ENCODE measurements at places on chromosomes 13 and 19.

DNA sequence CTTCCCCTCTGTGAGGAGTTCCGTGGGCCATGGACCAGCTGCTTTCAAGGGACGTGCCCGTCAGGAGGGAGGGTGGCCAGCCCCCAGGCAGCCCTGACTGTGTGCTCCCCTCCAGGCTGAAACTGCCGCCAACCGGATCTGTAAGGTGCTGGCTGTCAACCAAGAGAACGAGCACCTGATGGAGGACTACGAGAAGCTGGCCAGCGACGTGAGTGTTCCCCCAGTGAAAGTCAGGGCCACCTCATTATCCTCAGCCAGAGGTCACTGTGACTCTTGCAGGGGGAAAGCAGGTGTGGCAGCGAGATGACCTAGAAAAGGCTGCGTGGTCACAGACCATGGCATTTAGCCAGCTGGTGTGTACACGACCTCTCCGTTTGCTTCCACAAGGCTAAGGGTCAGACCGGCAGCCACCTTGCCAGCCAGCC lies 29.9 kb downstream of the CAPN12 start:
- DNase-seq = no peak

- no peak for DNase-seq
These were observed 1829.0 kb upstream of the MIR17HG start for GRCh38 chr13:89518289-89519077.

- DNase-seq = no peak
These were observed 22.4 kb upstream of the FFAR2 start for GRCh38 chr19:35425682-35426081.

DNA sequence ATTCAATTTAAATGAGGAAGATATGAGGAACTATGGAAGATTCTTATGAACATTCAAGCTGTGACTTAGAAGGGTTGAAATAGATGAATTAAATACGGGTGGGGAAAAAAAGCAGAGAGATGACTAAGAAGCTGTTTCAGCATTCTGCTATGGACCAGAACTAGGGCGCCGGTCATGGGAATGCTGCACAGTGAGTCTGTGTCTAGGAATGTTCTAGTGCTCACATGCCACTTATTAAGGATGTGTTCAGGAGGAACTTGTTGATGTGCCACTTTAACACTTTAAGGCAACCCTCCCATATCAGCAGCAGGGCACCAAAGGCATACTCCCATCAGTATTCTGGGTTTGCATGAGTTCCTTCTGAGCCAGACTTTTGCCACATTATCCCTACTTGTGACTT lies 152.1 kb downstream of the POSTN start:
- no peak for DNase-seq

DNA sequence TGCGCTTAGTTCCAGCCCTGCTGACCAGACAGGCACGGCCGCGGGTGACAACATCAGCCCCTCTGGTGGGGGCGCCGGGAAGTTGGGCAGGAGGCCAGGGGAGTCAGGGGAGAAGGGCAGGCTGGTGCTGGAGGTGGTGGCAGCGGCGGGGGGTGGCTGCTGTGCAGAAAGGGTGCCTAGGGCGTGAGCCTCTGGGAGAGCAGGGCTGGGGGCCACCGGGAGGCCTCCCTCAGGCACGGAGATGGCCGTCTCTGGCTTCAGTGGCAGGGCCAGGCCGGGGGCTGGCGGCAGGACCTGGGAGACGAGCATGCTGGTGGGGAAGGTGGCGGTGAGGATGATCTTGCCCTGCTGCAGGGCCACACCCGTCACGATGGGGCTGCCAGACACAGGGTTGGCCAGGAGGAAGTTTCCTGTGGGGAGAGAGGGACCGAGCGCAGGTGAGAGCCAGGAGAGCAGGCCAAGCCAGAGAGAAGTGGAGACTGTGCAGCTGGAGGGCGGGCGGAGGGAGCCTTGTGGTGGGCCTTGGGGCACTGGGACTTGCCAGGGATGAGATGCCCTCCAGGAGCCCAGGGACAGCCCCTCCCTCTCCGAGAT lies 3.3 kb downstream of the SIX5 start:
- no peak for DNase-seq

GRCh38 chr13:46076827-46077226 lies 24.3 kb upstream of the ZC3H13 start:
- no peak for DNase-seq

DNA sequence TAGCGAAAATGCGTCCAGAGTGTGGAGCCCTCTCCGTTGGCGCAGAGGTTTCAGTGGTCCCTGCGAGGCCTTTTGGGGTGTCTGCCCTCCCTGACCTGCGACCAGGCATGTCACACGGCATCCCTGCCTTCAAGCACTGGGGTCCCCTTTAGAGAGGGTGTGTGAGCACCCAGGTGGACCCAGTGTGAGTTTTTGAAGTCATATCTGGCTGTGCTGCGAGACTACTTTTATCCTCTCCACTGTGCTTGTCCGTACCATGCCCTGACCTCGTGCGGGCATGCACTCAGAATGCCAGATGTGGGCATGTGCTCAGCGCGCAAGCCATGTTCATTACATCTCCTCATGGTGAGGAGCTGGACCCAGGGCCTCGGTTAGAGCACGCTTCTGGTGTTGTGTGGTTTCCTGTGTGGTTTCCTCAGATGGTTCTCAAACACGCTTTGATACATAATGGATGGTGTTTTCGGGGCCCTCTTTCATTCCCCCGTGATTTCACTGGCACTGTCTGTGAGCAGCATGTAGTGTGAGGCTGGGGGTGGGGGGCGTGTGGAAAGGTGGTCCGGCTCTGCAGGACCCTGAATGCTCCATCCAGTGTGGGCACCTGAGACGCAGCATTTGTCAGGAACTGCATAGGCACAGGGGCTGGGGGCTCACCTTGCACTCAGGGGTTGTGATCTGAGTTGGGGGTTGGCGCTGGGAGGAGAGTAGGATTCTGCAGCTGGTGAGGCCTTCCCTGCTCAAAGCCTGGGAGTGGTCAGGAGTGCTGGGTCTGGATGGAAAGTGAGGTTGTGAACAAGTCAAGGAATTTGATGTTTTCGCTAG lies 2.3 kb downstream of the TFDP1 start:
- no peak for DNase-seq

GRCh38 chr19:46225558-46226004 lies 4.0 kb upstream of the IGFL1 start:
- no peak for DNase-seq

- DNase-seq = no peak
These were observed 8.8 kb downstream of the CYP4F8 start for GRCh38 chr19:15623711-15624318.
